ENCODE measurements at places on chromosomes 13 and 19.
A peak's percentile ranks its signal among the peaks of the same experiment; 100 is the strongest.

DNA sequence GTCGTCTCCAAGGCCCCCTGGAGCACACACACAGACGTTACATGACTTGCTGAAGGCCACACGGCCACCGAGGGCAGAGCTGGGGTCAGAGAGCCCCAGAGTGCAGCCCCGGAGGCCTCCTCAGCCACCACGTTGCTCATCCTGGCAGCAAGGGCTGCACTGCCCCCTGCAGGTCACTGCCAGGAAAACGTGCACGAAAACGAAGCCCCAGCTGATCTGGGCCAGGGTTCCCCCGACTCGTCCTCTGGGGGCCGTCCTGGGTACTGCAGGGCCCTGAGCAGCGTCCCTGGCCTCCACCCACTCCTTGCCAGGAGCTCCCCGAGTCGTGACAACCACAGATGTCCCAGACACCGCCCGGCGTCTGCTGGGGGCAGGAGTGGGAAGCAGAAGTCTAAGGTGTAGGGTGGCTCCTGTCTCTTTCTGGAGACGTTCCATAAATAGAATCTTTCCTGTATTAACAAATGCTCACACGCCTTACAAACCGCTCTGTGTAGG, 3.4 kb downstream of the TPGS1 start:
- DNase-seq, result peak; percentile 71

- DNase-seq, result no peak
Observed at GRCh38 chr19:32339988-32340874, 5.2 kb upstream of the ZNF507 start.

GRCh38 chr13:41565846-41566245, 108.5 kb downstream of the RGCC start:
- DNase-seq, result no peak

- no peak for DNase-seq
Observed at GRCh38 chr19:6593651-6594416, 2.9 kb upstream of the CD70 start.

- DNase-seq, result no peak
Observed at GRCh38 chr13:48221686-48222187, 11.3 kb upstream of the ITM2B start.

GRCh38 chr19:3343619-3344502, 22.5 kb upstream of the NFIC start:
- DNase-seq, result no peak
